Stimulated activated CD4-positive, alpha-beta T cell treated with anti-CD3 and anti-CD28 coated beads, Interleukin-4, amount 100 ng/mL, for 48 hours (primary cell): ENCODE measurements at places on chromosomes 6 and 20.
A peak's percentile ranks its signal among the peaks of the same experiment; 100 is the strongest.

DNA sequence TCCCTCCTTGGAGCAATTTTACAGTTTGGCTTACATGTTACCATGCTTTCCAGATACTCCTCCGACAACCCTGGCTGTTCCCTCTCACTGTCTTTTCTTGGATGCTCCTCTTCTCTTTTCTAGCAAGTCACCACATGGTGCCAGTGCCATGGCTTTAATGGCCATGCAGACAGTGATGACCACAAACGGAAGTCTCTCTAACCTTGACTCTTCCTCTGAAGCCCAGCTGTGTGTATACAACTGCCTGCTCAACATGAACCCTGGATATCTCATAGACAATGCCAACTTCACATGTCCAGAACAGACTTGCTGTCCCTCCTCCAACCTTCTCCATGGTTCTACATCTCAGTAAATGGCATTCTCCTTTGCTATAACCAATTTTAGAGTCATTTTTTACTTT is 49.8 kb upstream of the NEDD9 start:
- no peak for DNase-seq

- DNase-seq = no peak
These were observed 33.4 kb downstream of the MRPL14 start for GRCh38 chr6:44093750-44094402.

DNA sequence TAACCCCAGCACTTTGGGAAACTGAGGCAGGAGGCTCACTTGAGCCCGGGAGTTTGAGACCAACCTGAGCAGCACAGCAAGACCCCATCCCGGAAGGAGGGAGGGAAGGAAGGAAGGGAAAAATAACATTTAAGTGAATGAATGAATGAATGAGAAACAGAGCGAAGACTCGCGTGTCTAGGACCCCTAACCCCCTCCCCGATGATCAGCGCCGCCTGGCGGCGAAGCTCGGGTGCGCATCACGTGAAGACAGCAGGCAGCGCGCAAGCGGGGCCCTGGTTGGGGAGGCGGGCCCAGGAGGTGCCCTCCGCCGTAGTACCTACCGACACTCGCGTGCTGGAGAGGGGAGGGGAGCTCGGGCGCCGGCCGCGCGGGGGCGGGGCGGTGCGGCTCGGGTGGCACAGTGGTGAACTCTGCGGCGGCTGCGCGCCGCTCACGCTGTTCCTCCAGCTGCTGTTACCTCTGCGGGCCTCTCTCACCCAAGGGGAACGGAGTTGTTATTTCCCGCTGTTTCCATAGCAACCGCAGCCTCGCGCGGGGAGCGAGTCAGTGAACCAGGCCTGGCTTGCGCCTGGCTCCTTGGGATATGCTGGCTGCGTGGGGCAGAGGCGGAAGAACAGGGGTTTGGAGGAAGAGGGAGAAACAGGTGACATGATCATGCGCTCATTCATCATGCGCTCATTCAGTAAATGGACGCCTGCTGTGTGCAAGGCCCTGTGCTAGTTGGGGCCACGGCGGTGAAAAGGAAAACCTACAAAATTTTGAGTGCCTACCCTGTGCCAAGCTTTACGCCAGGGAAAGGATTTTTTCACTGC is 2.0 kb upstream of the DCDC2 start:
- peak; percentile 93 for DNase-seq

GRCh38 chr6:140271759-140272377 is 897.4 kb upstream of the CITED2 start:
- no peak for DNase-seq
